ENCODE measurements at places on chromosomes 12 and 14.

DNA sequence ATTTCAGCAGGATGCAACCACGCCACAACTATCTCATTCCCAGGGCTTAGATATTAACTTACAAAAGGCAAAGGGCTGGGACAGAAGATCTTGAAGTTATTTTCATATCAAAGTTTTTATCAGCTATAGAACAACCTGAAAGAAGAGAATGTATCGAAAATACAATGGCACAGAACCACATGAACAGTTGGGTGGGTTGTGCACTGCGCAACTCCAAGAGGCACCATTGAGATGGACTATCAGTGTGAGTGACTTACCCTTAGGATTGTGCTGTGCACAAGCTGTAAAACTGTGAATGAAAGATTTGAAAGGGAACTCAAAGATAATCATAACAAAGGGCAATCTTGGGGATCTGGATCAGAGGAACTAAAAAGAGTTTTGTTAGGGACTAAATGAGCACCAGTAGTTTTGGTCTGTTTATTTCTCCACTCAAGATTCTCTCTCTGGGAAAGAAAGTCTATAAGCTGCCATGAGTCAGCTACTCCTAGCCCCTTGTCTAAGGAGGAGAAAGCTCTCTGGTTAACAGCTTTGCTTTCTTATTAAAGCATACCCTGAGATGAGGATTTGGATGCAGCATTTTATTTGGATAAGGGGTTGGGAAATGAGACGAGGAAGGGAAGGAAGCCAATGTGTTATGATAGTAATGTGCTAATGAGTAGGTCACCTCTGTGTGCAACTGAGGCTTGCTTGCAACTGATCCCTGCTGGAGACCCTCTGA is 62.2 kb downstream of the TBX5 start:
- DNase-seq = no peak

DNA sequence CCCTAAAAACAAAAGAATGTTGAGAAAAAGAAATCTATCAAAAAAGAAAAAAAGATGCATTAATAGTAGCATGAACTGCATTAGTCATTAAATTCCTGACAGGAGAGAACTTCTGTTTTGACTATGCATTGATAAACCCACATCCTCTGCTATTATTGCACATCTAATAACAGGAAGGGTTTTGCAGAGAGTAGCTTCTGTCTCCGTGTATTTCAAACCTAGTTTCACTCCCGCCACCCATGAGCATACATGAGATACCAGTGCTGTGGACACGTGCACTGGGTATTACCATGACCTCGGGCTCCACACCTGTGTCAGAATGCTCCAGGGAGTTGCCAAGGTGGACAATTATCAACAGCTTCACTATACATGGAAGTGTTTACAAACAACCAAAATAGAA is 449.1 kb upstream of the SOX5 start:
- no peak for DNase-seq

DNA sequence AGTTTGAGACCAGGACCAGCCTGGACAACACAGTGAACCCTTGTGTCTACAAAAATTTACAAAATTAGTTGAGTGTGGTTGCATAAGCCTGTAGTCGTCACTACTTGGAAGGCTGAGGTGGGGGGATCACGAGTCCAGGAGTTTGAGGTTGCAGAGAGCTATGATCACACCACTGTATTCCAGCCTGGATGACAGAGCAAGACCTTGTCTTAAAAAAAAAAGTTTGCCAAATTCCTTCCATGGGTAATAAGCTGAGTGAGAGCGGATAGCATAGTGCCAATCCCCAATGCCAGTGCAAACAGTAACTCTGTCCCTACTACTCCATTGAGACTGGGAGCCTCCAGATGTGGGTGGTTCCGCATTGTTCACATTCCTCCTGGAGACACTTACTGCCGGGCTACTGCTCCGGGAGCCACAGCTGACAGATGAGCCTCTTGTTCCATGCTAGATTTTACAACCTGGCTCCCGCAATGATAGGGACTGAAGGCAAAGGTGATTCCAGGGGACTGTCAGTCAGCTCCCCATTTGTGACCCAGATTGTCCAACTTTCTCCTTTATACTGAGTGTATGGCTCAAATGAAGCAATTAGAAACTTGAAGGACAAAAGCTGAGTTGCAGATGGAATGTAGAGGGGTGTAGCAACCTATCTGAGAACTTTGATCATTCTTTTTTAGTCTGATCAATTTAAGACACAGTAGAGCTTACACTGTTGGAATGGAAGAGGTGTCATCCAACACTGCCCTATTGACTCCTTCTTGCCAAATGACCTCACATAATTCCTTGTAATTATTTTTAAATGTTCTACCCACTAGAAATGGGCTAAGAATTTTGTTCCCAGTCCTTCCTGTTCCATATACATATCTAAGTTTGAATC is 13.4 kb upstream of the FRMD6 start:
- DNase-seq = no peak

- DNase-seq = no peak
These were observed 64.4 kb downstream of the C12orf42 start for GRCh38 chr12:103431387-103431786.

GRCh38 chr12:121423253-121423652 is 23.3 kb downstream of the RNF34 start:
- no peak for DNase-seq

DNA sequence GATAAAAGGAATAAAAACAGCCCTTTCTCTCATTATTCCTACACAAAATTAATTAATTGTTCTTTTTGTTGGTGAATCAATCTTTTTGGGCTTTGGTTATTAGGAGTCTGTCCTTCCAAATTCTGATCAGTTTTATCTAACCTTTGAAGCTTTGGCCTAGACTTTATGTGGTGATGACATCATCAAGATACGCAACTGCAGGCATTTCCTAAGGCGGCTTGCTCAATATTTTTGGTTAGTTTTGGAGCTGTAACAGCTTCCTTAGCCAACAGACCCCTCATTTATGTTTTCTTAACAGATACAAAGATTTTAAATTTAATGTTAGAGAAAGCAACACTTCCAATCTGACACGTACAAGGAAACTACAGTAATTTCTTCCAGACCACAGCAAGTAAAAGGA is 87.8 kb upstream of the PDE3A start:
- no peak for DNase-seq

GRCh38 chr14:37698840-37699777 is 103.7 kb downstream of the TTC6 start:
- no peak for DNase-seq

GRCh38 chr12:117360551-117361346 is 677 bp downstream of the NOS1 start:
- DNase-seq = no peak

DNA sequence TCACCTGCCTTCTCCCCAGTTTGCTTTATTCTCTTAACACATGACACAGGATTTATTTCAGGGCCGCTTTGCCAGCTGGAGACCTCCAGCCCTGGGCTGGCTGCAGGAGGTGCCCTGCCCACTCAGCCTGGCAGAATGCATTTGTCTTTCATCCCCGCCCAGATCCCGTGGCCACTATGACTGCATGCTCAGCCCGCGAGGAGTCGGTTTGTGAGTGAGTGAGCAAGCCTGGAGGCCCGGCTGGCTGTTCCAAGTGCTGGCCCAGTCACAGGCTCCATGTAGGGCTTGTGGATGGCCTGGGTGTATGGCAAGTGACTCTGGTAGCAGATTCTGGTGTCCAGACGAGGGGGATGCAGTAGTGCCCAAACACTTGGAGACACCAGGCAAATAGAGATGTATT is 2.1 kb downstream of the TDP1 start:
- no peak for DNase-seq

- peak; percentile 11 for DNase-seq
These were observed 141.6 kb downstream of the GCH1 start for GRCh38 chr14:54760866-54761575.

DNA sequence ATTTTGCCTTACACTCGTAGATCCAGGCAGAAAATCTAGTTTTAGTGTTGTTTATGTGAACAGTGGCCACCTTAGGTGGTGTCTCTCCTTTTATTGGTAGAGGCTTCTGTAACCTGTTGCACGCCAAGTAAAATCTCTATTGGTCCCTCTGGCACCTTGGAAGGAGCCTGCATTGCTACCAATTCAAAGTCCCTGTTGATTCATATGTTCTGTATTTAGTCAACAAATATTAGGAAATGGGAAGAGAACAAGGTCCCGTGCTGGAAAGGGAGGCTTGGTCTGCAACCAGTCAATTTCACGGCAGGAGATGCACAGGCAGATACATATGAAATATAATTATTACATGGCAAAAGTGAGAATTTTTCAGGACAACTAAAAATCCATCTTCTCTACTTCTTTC is 6.4 kb upstream of the GPHN start:
- no peak for DNase-seq

DNA sequence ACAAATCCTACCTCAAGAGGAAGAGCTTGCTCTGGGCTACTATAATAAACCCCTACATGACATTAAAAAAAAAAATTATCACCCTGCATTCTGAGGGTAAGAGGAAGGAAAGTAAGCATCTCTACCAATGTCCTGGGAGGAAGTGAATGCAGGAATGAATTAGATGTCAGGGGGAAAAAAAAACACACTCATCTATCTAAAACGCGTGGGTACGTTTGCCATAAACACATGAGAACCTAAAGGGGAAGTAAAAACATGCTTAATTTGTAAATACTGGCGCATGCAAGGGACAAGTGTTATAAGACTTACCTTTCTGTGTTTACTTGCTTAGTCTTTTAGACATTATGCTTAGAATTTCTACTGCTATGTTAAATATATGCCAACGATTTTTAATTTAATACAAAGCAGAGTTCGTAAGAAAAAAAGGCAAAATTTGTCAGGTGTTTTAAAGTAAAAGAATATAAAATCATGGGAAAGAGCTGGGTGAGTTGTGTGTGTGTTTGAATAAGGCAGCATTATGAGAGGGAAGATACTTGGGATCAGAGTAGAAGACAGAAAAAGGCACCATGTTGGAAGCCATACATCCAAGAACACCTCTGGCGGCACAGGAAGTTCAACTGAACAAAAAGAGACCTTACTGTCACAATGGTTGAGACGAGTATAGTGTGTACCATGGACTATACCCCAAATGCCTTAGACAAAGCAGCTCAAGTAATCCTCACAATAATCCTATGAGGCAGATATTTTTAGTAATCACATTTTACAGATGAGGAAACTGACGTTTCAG is 1.5 kb downstream of the TMED8 start:
- DNase-seq = no peak

- DNase-seq = no peak
These were observed 4.6 kb upstream of the SLCO1B3 start for GRCh38 chr12:20805921-20806320.

GRCh38 chr12:126944684-126945083 is 1322.3 kb upstream of the TMEM132C start:
- no peak for DNase-seq
